ENCODE measurements at places on chromosomes 1 and 21. TPM values are rescaled to one million over a fixed set of nuclear protein-coding genes. Genes with fewer than 3 reads are reported as not detected.

Gene GPR52
- not detected for polyA plus RNA-seq

Gene TFAP2E
- 0.32 TPM for polyA plus RNA-seq

Gene RABGGTB
- polyA plus RNA-seq, result 28.5 TPM

Gene RIPK4
- 10.6 TPM for polyA plus RNA-seq

Gene SLFNL1
- 0.27 TPM for polyA plus RNA-seq

Gene MRPL24
- 111 TPM for polyA plus RNA-seq

Gene ZNF683
- polyA plus RNA-seq, result not detected

All from brain (organoid and tissue), 16 donors.